H4 (cell line): ENCODE measurements at places on chromosomes 4 and X. TPM values are rescaled to one million over a fixed set of nuclear protein-coding genes. Genes with fewer than 3 reads are reported as not detected.

The NHSL2 gene
- under 0.01 and 0.06 TPM in 2 replicates for total RNA-seq

The KCND1 gene
- 0.12 TPM in 1 of 2 replicates, not detected in the other for total RNA-seq

The DMRTC1 gene
- total RNA-seq = not detected in 2 replicates

The ZCCHC4 gene
- 14.7 and 17.2 TPM in 2 replicates for total RNA-seq

The TLR2 gene
- not detected in 2 replicates for total RNA-seq

The FGFR3 gene
- total RNA-seq = 1.7 and 2.1 TPM in 2 replicates

The KIAA1210 gene
- total RNA-seq = 0.04 TPM in 1 of 2 replicates, not detected in the other

The SOWAHB gene
- 0.04 TPM in 1 of 2 replicates, not detected in the other for total RNA-seq

The IGFBP7 gene
- total RNA-seq = 45.1 and 45.5 TPM in 2 replicates

The SMAD1 gene
- total RNA-seq = 16.2 and 21.1 TPM in 2 replicates

The NUDT11 gene
- total RNA-seq = 26.3 and 29.3 TPM in 2 replicates

The VSIG4 gene
- total RNA-seq = not detected in 2 replicates

DNA sequence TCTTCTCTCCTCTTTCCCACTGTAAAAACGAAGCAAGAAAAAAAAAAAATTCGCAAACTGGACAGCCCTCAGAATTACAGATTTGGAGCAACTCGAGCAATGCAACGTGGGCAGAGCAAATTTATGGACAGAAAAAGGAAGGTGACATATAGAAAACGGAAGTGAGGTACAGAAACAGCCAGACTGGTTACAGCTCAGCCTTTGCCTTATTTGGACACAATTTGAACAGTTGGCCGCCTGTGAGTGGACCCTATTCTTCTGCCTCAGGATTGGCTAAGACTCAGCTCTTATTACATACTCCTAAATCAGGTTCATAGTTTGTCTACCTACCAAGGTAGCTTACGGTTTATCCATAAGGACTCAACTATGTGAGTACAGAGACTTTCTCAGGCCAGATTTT lies 98.8 kb downstream of the SOWAHB start:
- DNase-seq = no peak

- DNase-seq = no peak
Measured at GRCh38 chr4:138190452-138190858, 51.7 kb downstream of the SLC7A11 start.

DNA sequence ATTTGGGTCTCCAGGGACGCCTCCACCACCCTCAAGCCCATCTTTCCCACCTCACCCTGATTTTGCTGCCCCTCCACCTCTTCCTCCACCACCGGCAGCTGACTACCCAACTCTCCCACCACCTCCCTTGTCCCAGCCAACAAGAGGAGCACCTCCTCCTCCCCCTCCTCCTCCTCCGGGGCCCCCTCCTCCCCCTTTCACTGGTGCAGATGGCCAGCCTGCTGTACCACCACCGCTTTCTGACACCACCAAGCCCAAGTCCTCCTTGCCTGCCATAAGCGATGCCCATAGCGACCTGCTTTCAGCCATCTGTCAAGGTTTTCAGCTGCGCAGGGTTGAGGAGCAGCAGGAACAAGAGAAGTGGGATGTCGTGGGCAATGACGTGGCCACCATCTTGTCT lies 32.4 kb upstream of the ZNF81 start:
- no peak for DNase-seq

GRCh38 chrX:84168095-84168494 lies 19.9 kb downstream of the RPS6KA6 start:
- DNase-seq = no peak

- peak; percentile 5 for DNase-seq
Measured at GRCh38 chrX:114626323-114626722, 42.4 kb downstream of the HTR2C start.

- DNase-seq = no peak
Measured at GRCh38 chr4:56681158-56681852, at the start of gene HOPX. HOPX (minus strand) TSS chr4:56681296; CDS start chr4:56657816, 23,480 bp downstream.

DNA sequence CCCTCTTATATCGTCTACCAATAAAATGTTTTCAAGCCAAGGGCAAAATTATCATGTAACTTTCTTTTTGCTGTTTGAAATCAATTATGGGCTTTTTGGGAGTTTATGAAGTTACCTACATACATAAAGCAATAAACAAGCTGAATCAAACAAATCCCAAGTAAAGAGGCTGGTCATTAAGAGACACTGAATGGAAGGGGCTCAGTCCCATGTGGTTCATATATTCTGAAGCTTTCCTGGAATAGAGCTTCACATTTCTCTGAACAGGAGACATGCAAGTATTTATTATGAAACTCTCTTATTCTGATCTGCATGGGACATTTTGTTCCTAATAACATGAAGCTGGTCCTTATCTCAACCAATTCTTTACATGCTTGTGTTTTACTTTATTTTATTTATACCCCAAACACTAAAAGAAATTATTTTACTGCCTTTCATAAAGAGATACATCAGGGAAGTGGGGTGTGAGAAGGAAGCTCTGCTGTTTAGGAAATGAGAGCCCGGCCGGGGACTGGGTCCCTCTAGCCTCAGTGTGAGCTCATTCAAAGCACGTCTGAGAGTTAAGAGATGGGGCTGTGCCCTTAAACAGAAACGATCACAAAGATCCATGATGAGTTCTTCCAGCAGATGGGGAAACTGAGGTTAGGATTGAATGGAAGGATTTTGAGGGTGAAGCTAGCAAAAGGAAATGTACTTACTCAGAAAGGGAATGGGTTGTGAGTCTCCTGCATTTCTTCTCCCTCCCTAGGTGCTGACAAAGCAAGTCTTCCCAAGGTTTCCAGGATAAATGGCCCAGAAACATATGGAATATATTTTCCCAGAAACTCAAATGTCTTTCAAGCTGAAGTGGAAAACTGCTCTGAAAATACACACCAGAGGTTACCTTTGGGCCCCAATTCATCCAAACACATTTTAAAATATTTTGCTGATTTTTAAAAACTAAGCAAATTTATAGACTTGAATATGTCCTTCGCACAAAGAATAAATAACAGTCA lies 93.1 kb upstream of the LNX1 start:
- no peak for DNase-seq

GRCh38 chr4:102817021-102817605 lies 10.2 kb downstream of the UBE2D3 start:
- DNase-seq = no peak

DNA sequence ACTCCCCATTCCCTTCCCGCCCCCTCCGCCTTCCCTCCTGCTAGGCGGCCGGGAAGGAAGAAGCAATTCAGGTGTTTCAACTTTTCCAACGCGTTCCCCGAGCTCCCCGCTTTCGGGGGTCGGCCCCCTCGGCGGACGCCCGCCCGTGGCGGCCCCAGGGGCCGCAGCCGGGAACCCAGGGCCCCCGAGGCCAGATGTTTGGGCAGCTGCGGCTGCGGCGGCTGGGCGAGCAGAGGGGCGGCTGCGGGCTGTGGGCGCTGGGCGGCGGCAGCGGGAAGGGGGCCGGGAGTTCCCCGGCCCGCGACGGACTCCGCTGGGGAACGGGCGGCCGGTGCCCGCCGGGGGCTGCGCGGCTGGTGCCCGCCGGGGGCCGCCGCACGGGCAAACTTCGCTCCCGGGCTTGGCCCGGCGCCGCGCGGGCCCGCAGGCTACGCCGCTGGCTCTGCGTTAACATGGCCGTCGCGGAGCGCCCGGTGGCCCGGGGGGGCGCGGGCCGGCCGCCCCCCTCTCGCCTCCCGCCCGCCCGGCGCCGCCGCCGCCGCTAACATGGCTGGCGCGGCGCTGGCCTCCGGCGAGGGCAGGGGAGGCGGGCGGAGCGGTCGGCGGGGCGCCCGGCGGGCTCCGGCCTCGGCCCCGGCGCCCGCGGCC lies 510 bp downstream of the HMGB3 start:
- no peak for DNase-seq

DNA sequence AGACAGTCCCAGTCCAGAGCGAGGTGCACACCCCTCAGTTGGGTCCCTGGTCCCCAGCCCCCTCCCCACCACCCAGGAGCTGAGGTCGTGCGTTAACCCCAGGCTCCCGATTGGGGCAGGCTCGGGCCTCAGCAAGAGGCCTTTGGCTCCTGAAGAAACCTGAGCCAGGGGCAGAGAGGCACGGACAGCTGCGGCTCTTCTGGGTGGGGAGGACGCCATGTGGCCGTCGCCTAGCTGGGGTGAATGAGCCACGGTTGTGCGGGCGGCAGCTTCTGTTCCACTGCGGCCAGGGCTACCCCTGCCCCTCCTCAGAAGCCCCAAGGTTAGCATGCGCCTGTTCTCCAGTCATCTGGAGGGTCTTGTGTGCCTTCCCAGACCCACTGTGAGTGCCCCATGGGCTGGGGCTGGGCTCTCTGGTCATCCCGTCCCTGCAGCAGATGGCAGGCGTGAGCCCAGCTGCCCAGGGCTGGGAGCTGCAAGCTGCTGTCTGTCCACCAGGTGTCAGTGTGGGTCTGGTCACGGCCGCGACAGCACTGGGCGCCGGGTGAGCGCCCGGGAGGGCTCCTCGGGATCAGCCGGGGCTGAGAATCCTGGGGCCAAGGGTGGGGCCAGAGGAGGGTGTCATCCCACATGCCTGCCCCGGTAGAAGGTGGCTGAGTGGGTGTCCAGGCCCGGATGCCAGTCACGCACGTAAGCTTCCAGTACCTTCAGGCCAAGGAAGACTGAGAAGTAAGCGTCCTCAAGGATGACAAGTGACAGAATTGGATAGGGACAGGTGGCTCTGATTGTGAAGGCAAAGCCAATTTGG lies 21.9 kb downstream of the ATP2B3 start:
- DNase-seq = peak; percentile 56

DNA sequence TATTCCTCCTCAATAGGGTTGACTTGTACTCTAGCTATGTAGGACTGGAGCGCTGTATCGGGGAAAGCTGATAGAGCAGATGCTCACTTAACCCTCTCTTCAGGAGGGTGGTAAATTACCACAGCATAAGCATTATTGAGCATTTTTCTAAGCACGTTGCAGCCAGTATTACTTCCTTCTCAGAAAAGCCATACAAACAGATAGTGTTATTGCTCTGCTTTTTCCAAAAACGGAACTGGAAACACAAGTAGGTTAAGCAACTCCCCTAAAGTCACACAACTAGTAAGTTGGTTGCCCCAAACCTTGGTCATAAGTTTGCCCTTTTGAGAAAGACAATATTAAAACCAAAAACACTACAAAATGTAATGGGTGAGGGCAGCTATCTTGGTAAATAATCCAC lies 73.9 kb downstream of the REELD1 start:
- no peak for DNase-seq

DNA sequence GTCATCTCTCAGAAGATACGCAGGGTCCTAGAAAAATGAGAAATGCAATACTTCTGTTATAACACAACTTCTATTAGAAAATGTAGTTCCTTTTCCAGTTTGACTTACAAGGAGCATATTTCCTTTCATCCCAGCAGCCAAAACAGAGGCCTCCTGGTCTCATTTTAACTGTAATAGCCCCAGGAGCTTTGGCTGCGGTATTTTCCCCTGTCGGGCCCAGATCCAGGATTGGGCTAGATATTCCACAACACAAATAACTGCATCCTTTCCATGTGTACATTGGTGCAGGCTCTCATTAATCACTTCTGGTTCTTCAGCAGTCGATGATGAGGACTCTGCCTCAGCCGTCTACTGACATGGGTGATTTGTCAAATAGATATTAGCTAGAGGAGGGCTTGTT lies 166.1 kb downstream of the TENM3 start:
- DNase-seq = no peak

GRCh38 chr4:6332669-6333050 lies 63.0 kb downstream of the WFS1 start:
- no peak for DNase-seq

- DNase-seq = no peak
Measured at GRCh38 chrX:139063364-139063763, 351.8 kb upstream of the FGF13 start.

GRCh38 chr4:5870701-5871100 lies 22.2 kb downstream of the CRMP1 start:
- DNase-seq = no peak

DNA sequence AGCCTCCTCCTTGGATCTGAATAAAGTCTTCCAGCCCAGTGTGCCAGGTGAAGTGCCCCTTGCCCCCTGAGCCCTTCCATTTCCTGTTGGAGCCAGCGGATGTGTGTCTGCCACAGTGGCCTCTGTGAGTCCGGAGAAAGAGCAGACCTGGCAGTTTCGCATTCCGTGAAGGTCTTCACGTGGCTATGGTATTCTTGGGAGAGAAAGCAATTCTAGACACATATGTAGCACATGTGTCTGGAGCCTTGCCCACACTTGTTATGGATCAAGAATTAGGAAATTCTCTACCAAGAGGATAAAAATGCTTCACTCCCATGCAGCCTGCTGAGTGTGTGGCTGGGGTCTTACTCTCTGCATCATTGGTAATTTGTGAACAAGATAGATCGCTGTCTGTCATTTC lies 130.9 kb downstream of the REPS2 start:
- no peak for DNase-seq

GRCh38 chr4:13558881-13559280 lies 14.6 kb upstream of the NKX3-2 start:
- no peak for DNase-seq

GRCh38 chr4:8915201-8916200 lies 43.9 kb upstream of the HMX1 start:
- DNase-seq = peak; percentile 4

DNA sequence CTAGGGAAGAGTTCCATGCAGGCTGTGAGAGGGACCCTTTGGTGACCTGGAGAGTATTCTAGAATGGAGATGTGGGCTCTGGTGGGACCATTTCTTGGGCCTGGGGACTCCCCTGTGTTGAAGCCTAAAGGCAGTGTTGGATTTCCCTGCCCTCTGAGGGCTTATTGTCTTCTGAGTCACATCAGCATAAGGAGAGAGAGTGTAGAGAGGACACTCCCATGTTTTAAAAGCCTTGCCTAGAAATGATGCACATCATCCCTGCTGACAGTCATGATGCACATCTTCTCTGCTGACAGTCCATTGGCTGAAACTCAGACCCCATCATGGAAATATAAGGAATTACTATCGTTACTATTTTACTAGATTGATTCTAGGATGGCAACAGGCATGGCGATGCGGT lies 51.9 kb downstream of the FAM114A1 start:
- no peak for DNase-seq

GRCh38 chrX:57977992-57978391 lies 67.7 kb upstream of the ZXDA start:
- no peak for DNase-seq

DNA sequence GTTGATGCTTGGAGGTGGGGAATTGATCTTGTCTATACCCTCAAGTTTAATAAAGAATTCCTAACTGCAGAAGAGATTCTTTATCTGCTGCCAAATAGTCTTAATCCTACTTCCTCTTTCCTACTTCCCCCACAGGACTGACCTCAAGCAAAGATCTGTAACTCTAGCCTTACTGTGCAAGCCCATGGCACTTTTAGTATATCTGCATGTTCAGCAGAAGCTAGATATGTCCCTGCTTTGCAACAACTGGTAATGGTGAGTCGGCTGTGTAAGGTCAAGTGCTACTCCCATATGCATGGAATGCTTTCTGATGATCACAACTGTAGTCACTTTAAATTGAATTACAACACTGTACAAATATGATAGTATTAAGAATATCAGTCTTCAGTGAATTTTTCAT lies 26.3 kb upstream of the PDS5A start:
- no peak for DNase-seq

DNA sequence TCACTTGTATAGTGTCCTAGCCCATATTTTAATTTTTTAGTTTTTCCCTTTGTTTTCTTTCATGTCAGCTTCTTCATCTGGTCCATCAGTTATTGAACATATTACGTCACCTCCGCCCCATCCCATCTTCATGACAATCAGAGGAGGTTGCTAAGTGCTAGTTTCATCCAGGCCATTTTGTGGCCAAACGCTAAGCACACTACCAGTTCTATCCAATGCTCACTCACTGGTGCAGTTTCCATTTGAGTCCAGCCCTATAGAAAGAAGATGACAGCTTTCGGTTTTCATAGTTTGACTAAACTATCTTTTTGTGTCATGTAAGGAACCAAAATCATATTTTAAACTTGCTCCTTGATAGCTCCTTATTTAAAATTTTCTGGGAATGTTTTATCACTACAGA lies 304.2 kb downstream of the TENM3 start:
- DNase-seq = no peak
